Activated naive CD8-positive, alpha-beta T cell treated with anti-CD3 and anti-CD28 coated beads for 36 hours (primary cell): ENCODE measurements at places on chromosomes 4 and X. TPM values are rescaled to one million over a fixed set of nuclear protein-coding genes. Genes with fewer than 3 reads are reported as not detected.

DNA sequence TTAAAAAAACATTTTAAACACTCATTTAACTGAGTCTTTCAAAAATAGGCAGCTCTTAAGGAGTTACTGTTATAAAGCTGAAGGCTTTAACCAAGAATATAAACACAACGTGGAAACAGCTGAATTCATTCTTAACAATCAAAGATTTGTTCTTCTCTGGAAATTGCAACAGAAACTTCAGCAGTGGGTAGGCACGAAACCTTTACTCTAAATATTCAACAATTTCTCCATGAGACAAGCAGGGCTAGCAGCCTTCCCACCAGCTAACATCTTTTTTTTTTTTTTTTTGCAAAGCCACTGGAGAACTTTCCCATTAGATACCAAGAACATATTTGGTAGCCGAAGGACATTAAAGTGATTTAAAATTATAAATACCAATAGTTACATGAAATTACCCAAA, 78.2 kb upstream of the PRSS48 start:
- no peaks in the 10 kb centered on the region for H3K36me3 ChIP-seq
- no peak overlapping the region for H3K27ac ChIP-seq

- no peaks in the 10 kb centered on the region for H3K27me3 ChIP-seq
- no peak for DNase-seq
- H3K27ac ChIP-seq, result no peak overlapping the region
- H3K36me3 ChIP-seq, result no peaks in the 10 kb centered on the region
- H3K4me3 ChIP-seq, result no peak overlapping the region
Measured at GRCh38 chrX:23799469-23800065, 16.6 kb downstream of the SAT1 start.

DNA sequence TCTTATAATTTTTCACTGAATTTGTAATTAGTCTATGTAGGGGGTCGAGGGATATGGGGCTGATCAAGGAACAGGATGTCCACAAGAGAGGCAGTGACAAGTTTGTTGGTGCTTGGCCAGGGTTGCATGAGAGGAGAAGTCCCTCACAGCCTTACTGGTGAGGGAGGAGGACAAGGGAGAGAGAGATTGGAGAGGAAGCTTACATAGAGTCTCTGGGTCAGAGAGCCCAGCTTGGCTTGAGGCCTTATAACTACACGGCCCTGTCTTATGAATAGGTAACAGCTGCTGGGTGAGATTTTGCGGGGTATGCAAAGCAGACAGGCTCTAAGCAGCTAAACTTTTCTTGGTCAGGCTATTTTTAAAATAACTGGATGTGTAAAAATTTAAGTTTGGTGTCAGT, 37.9 kb upstream of the OTUD4 start:
- DNase-seq, result no peak
- H3K4me1 ChIP-seq, result no peaks in the 10 kb centered on the region
- no peaks in the 10 kb centered on the region for H3K36me3 ChIP-seq
- no peak overlapping the region for H3K27ac ChIP-seq
- no peak overlapping the region for H3K4me3 ChIP-seq

The TTC29 gene
- not detected for total RNA-seq

The GASK1B gene
- not detected for total RNA-seq
